ENCODE measurements at places on chromosomes 1 and 21.

DNA sequence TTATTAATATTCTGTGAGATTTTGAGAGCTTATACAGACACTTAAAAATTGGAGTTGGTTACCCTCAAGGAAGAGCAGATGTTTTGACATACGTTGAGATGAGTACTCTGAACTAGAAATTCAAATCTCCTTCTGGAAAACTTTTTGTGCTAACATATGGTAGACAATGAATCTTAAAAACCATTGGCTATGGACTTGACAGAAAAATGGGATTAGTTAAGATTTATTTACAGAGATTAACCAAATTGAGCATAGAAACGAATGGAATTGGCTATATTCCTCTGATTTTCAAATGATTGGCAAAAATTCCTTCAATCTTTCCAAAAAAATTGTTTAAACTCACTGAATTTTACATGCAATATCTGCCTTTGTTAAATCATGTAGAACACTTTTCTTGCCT is 1392.9 kb downstream of the BRINP3 start:
- DNase-seq, result no peak

DNA sequence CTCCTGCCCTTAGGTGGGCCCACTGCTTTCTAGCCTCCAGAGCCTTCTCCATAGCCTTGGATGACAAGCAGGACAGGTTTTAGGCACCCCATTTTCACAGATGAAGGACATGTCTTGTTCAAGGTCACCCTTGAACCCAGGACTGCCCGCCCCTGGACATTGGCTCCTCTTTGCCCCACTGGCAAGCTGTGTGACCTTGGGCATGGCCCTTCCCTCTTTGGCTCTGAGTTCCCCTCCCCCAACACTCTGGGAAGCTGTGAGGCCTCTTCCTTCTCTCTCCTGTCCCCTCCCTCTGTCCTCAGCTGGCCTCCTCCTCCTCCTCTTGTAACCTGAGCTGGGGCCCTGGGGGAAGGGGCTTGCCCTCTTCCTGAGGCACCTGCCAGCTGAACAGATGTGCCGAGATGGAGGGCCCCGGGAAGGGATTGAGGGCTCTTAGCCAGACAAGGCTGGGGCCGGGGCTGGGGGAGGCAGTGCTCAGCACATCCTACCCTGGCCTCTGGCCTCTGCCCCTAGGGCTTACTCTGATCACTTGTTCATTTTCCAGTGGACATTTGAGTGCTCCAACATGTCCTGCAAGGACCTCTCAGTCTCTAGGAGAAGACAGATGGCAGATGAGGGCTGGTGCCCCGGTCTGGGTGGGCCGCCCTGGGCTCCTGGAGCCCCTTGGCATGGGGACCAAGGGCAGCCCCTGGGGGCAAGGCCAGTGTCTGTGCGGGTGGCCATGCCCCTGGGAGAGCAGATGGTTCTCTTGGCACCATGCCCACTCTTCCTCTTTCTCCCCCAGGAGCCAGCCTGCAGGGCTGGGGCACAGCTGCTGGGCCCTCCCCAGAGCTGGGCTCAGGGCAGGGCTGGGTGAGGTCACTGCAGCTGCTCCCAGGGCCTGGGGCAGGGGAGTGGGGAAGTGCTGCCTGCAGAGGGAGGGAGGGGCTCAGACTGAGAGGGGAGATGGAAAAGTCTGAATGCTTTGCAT is 10.7 kb downstream of the FOXO6 start:
- DNase-seq, result no peak

GRCh38 chr1:151133018-151133806 is 13.2 kb downstream of the SEMA6C start:
- DNase-seq, result no peak

- DNase-seq, result peak; percentile 25
These were observed 89.0 kb upstream of the CHODL start for GRCh38 chr21:18155508-18156193.

DNA sequence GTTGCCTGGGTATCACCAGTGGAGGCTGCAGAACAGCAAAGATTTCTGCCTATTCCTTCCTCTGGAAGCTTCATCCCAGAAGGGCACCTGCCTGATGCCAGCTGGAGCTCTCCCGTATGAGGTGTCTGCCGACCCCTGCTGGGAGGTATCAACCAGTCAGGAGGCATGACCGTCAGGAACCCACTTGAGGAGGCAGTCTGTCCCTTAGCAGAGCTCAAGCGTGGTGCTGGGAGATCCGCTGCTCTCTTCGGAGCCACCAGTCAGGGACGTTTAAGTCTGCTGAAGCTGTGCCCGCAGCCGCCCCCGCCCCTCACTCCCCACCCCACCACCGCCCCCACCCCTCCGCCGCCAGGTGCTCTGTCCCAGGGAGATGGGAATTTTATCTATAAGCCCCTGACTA is 23.1 kb upstream of the HFM1 start:
- no peak for DNase-seq

DNA sequence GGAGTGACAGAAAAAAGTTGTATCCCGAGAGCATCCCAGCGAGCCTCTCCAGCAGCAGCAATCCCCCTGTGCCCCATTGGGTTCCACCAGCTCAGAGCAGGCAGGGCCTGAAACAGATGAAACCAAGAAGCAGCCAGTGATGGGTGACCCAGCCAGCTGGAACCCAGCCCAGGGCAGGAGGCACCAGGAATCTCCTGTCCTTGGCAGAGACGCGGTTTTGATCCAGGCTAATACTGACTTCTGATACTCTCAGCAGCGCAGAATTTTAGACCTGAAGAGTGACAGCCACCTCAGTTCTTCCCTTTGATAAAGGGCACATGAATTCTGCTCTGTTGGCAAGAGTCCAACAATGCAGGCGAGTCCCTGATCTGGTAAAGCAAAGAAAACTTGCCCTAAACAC is 11.4 kb upstream of the OLIG1 start:
- no peak for DNase-seq

GRCh38 chr1:52913014-52913413 is 8.5 kb downstream of the ECHDC2 start:
- DNase-seq, result no peak

DNA sequence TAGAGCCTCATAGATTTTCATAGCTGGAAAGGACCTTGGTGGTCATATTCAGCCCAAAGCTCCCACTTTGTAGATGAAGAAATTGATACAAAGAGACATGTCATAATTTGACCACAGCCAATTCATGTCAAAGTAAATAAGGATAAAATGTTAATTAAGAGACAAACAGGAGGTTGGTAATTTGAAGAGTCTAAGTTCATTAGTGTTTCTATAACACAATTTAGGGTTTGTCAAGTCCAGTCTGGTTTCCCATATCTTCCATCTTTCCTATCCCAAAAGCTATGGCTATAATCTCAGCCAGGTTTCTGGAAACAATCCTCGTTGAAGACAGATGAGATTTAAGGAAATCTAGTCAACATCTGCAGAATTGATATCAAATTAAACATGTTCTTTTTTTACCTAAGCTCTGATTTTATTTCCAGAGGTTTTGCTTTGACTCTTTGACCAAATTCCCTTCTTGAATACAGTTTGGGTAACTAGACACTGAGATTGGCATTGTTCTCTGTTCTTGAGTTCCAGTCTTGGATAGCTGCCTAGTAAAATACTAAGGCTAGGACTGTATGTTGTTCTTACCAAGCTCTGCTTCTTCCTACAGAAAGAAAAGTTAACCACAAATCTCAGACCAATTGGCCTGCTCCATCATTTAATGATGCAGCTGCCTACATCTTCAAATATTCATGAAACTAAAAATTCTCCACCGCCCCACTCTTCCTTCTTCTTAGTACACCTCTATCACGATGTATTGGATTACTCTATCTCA is 62.0 kb downstream of the SLC44A5 start:
- no peak for DNase-seq

GRCh38 chr1:167435484-167435883 is 82.8 kb downstream of the CD247 start:
- no peak for DNase-seq

DNA sequence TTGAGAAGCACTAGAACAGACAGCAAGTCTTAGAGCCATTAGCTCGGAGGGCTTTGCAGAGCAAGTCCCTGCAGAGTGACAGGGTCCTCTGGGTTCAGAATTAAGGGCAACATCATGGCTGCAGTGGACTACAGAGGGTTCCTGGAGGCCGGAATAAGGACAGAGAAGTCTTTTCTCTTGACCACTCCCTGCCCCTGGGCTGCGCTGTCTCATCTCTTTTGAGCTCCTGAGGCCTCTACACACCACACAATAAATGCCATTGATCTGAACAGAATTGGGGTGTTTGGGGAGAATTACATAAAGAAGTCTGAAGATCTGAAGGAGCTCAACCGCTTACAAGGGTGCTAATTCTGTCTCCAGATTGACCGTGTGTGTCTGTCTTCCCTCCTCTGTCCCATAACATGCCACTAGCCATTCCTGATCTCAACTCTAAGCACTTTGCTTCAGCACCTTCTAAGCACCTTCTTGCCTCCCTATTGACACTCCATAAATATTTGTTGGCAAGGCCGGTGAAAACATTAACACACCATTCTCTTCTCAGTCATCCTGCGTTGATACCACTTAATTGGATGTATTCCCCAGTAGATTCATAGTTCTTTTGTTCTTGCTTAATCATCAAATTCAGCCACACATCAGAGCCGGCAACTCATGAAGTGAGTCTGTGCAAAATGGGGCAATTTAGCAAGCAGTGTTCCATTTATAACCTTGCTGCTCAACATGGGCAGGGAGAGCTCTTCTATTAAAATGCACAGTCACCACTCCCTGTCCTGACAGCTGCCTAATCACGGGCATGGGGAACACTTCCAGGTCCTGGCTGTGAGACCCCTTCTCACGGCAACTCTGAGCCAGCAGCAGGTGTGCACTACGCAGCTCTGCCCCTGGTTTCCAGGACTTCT is 49.7 kb downstream of the NMNAT2 start:
- DNase-seq, result no peak

GRCh38 chr1:29639741-29640427 is 403.6 kb downstream of the PTPRU start:
- peak; percentile 57 for DNase-seq

GRCh38 chr1:53476579-53476978 is 17.4 kb downstream of the DMRTB1 start:
- DNase-seq, result no peak

DNA sequence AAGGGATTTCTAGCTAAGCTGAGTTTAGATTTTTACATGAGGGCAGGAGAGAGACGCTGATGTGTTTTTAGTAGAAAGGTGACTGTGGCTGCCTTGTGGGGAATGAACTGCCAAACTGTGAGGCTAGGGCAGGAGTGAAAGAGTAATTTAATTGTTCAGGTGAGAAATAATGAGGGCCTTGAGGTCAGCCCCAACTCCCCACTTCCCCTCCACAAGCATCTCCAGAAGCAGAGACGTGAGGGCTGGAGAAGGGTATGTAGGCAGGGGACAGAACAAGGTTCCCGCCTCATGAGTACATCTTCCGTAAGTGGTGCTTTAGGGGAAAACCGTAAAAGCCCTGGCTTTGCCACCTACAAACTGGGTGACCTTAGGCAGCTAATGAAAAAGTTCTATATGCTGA is 70.8 kb downstream of the WARS2 start:
- DNase-seq, result no peak

GRCh38 chr1:170407138-170407537 is 124.8 kb upstream of the GORAB start:
- peak; percentile 2 for DNase-seq

DNA sequence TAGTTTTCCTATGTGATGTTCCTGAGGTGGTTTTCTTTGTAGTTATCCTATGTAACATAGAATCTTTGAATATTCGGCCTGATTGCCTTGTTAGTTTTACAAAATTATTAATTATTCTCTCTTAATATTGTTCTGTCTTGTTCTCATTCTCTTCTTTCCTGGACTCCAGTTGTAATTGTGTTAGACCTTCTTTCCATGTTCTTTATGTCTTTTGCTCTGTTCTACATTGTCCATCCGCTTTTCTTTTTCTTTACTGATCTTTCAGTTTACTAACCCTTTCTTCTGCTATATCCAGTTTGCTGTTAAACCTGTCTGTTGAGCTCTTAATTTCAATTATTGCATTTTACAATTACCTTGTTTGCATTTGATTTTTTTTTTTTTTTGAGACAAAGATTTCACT is 89.3 kb downstream of the PEX14 start:
- no peak for DNase-seq

GRCh38 chr1:152643945-152644344 is 19.2 kb upstream of the LCE2D start:
- no peak for DNase-seq

GRCh38 chr1:160261556-160261892 is 825 bp downstream of the DCAF8 start:
- DNase-seq, result peak; percentile 49

GRCh38 chr1:197981561-197981960 is 64.4 kb downstream of the LHX9 start:
- DNase-seq, result no peak

GRCh38 chr1:219507437-219507836 is 105.5 kb downstream of the ZC3H11B start:
- DNase-seq, result no peak

DNA sequence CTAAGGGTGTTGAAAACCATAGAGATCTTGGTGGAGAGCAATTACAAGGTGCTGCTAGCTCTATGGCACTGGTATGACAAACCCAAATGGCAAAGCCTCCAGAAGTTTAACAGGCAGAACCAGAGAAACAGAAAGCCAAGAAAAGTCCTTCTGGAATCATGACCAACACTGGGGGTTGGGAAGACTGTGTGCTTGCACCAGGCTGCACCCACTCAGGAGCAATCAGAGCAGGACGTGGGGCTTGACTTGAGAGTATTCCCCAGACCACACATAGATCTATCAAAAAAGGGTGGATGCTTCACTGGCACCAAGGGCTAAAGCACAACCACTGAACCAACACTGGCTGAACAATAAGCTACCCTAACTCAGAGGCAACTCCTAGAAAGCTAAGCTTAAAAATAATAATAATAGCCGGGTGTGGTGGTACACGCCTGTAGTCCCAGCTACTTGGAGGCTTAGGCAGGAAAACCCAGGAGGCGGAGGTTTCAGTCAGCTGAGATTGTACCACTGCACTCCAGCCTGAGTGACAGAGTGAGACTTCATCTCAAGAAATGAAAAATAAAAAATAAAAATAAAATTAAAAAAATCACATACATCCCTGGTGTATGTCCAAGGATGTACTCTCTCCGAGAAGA is 20.1 kb upstream of the ENSA start:
- no peak for DNase-seq

DNA sequence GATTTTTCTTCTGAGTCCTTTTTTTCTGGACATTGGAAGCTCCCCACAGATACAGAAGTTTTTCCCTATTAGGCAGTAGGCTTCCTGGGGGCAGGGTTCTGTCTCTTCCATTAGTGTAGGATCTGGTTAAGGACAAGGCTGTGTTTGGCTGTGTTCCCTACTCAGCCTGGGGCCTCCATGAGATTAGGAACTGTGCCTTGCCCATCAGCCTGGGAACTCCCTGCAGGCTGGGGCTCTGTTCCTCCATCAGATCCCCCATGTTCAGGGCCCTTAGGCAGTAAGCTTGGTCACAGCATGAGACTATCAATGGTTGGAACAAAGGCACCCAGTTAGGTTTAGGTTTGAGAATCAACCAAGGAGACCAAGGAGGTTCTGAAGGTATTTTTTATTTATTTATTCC is 22.7 kb downstream of the NAV1 start:
- no peak for DNase-seq

GRCh38 chr1:230137337-230137815 is 70.3 kb downstream of the GALNT2 start:
- DNase-seq, result no peak

GRCh38 chr1:177928194-177928593 is 41.7 kb downstream of the SEC16B start:
- DNase-seq, result peak; percentile 50

Data from foreskin keratinocyte (primary cell).